ENCODE measurements at places on chromosomes 13 and 19.

GRCh38 chr19:11574689-11575088 is 2.8 kb downstream of the ACP5 start:
- no peak for DNase-seq

DNA sequence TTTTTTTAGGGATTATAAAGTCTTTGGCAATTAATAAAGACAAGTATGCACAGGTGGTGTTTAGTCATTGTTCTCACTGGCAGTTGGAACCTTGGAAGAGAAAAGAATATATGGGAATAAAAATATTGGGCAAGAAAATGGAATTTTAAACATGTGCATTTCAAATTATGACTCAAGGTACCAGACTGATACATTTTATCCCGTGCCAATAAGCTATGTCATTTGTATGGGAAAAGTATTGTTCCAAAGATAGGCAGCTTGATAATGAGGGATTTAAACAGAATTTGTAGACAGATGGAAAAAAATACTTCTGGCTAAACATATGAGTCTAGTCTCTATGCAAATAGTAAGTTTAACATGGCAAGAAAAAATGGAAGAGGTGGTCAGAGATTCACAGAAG is 169.5 kb upstream of the UFM1 start:
- no peak for DNase-seq

GRCh38 chr13:75325711-75326110 is 156.3 kb downstream of the TBC1D4 start:
- DNase-seq: no peak

DNA sequence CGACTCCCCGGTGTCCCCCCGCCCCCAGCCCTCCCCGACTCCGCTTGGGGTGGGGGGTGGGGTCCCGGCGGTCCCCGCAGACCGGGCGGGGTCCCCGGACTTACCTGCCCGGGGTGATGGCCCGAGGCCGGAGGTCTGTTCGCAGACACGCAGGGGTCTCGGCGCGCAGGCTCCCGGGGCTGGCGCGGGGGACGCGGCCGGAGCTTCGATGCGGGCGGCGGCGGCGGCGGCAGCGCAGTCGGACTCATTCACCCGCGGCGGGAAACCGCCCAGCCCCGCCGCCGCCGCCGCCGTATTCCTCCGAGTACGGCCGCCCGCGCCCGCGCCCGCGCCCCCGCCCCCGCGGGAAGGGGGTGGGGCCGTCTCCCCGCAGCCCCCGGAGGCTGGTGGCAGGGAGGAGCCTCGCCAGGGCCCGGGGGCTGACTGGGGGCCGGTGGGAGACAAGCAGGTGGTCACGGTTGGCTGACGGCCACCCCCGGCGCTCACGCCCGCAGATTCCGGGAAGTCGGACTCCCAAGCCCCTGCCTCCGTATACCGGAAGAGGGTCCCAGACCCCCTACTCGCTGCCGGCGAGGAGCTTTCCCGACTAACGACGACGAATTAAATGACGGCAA is at the start of gene C2CD4C:
Gene C2CD4C (minus strand): TSS at position 246 of the 614 bp plus-strand sequence. CDS start 786 bp downstream, outside the sequence.
- no peak for DNase-seq

- no peak for DNase-seq
These were observed 14.9 kb upstream of the IL4I1 start for GRCh38 chr19:49911381-49912145.

DNA sequence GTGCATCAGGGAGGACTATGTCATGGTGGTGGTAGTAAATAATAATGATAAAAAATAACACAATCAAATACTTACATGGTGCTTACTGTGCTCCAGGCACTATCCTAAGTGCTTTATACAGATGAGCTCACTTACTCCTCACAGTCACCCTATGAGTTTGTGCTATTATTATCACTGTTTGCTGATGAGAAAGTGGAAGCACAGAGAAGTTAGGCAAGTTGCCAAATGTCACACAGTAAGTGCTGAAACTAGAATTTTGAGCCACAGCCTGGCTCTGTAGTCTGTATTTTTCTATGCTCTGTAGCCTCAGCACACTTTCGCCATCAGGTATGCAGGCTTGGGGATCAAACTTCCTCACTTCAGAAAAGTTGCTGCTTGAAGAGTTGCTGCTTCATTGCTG is 46.6 kb downstream of the HTR2A start:
- DNase-seq: no peak

- no peak for DNase-seq
These were observed 126.4 kb downstream of the POU4F1 start for GRCh38 chr13:78476910-78477309.

- DNase-seq: no peak
These were observed 43.3 kb downstream of the ATP11A start for GRCh38 chr13:112733112-112733511.

GRCh38 chr13:76822698-76823267 is 63.4 kb downstream of the KCTD12 start:
- no peak for DNase-seq

GRCh38 chr19:40502647-40503319 is 36.0 kb downstream of the SPTBN4 start:
- DNase-seq: no peak

DNA sequence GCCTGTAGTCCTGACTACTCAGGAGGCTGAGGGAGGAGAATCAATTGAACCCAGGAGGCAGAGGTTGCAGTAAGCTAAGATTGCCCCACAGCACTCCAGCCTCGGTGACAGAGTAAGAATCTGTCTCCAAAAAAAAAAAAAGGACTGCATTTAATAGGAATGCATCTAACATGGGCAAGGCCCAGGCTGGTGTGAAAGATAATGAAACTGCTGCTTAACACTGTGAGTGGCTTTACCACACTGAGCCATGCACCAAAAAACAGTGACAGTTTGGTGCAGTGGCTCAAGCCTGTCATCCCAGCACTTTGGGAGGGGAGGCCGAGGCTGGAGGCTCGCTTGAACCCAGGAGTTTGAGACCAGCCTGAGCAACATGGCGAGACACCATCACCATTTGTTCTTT is 8.6 kb downstream of the GTF2F1 start:
- DNase-seq: no peak

DNA sequence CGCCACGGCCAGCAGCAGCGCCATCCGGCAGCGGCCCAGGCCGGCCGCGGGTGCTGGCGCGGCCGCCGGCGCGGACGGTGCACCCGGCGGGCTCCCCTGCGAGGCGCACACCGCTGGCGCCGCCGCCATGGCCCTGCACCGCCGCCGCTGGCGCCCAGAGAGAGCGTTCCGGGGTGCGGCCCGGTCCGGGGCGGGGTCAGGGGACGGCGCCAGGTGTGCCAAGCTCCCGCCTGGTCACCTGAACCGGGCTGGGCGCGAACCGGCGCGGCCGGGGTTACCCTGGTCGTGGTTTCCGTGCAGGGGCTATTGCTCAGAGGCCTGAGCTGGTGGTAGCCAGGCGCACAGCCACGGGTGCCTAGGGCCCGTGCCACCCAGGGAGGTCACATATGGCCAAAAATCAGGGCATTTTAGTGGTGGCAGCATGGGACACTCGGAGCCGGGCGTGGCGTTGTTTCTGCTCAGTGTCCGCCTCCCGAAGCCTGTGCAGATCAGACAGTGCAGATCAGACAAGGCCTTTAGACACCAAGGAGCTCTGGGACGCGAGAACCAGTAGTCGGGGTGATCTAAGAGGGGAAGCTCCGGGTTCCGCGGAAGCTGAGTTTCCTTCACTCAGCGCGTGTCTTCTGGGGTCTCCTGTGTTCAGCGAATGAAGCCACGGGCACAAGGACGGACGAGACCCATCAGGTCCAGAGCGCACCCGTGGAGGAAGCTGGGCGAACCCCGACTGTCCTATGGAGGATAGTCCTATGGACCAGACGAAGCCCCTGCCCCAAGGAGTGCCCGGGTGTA is at the start of gene TMEM238:
Gene TMEM238 (minus strand): TSS at position 162 of the 789 bp plus-strand sequence. CDS start 33 bp downstream, at position 129.
- peak; percentile 52 for DNase-seq

- no peak for DNase-seq
These were observed 1.2 kb downstream of the CNN2 start for GRCh38 chr19:1027650-1028061.

DNA sequence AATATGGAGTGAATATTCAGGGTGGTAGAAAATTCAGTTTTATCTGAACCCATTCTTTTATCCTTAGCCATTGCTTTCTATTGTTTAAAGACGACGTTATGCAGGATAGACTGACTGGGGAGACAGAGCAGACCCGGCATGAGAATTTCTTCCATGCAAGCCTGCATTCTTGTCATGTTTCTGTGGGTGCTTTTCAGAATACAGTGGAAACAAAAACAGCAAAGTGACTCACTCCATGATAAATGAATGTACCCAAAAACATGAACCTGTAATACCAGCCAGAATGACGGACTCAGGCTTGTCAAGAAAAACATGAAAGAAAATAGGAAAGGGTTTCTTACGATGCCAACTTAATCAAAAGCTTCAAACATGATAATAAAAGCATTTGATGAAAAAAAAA is 924.0 kb downstream of the EFNB2 start:
- no peak for DNase-seq

DNA sequence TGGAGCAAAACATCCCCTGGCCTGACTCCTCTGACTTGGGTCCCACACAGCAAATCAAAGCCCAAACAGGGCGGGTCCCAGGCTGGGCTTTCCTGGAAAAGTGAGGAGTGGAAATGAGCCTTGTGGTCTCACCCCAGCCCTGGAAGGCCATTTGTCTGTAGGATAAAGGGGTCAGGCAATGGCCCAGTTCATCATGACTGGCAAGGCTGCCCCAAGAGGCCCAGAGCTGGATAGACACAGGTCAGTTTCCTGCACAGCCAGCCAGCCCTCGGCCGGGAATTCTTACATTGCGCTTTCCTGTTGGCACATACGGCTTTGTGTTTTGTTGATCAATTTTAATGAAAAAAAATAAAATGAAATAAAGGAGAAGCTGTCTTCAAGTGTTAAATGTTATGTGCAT is 174.3 kb downstream of the TSHZ3 start:
- no peak for DNase-seq

GRCh38 chr13:110371550-110372465 is 64.7 kb downstream of the COL4A2 start:
- no peak for DNase-seq

- no peak for DNase-seq
These were observed 65.3 kb upstream of the RXFP2 start for GRCh38 chr13:31674051-31674450.

DNA sequence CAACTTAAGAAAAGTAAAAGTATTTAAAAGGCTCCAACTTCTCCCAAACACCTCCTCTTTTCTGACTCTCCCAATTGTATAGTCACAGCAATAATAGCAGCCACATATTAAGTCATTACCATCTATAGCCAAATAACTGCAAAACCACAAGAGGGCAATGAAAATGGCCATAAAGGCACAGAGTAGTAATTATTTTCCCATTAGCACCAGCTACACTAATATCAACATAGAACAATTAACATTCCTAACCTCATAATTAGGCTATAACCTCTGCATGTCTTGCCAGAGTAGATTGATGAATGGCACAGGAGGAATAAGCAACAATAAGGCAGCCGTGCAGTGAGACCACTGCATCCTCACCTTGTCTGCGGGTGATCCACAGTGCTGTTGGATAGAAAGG is 226.4 kb upstream of the SERP2 start:
- no peak for DNase-seq

- no peak for DNase-seq
These were observed 14.3 kb upstream of the ZNF429 start for GRCh38 chr19:21491146-21491545.

GRCh38 chr19:10565028-10565566 is 713 bp downstream of the KRI1 start:
- no peak for DNase-seq

DNA sequence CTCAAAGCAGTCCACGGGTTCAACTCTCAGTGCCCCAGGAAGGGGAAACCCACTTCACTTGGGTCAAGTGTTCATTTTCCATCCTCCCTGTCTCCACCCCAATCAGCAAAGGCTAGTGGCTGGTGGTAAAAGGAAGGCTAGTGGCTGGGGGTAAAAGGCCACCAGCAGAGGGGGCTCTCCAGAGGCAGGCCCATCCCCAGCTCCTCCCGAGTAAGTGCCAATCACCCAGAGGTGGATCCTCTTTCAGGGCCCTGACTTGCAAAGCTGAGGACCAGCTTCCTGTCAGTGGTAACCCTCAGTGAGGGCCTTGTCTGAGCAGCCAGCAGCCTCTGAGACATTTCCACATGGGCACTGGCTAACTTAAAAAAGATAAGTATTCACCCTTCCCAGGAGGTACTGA is 22.0 kb upstream of the TPT1 start:
- DNase-seq: no peak

GRCh38 chr13:99307247-99307646 is at the start of gene GPR183:
Gene GPR183, minus strand, starts transcription at chr13:99307399. Its CDS starts 11,254 bp downstream, at chr13:99296145.
- no peak for DNase-seq

GRCh38 chr19:46392837-46393236 is 20.5 kb downstream of the CCDC8 start:
- DNase-seq: no peak

DNA sequence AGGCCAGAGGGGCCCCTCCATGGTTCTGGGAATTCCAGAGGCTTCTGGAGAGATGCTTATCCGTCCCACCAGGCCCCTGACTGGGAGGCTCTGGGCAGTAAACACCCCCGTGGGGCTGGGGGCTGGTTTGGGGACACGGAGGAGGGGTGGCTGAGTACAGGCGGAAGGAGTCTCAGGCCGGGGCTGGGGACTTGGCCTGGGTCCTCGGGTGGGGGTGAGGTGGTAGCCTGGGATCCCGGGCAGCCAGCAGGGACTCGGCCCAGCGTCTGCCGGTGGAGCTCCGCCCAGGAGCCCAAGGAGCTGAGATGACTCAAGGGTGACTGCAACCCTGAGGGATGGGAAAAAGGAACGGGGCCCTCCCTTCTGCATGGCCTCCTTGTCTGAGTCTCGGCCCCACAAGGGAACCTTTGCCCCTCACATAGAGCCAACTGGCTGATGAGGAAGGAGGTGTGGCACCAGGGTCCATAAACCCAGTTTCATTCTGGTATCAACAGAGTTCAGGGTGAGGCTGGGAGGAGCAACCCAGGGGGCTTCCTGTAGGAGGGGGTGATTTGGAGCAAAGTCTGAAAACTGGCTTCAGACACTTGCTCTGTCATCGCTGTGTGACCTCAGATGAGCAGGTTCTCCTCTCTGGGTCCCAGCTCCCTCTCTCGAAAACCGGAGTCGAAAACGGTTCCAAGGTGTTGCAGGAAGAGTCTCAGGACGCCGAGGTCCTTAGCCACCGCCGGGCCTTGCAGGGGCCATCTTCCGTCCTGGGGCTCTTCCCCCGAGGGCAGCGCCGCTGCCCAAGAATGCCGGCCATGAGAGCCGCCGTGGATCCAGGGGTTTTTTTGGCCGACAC is 809 bp downstream of the MISP start:
- no peak for DNase-seq

- no peak for DNase-seq
These were observed 223.8 kb downstream of the TDRD3 start for GRCh38 chr13:60620611-60621395.

- DNase-seq: no peak
These were observed 116.4 kb downstream of the TSHZ3 start for GRCh38 chr19:31232871-31233270.

GRCh38 chr19:6947745-6948144 is 60.4 kb downstream of the ADGRE1 start:
- DNase-seq: no peak
